ENCODE measurements at places on chromosomes 16 and 17.

DNA sequence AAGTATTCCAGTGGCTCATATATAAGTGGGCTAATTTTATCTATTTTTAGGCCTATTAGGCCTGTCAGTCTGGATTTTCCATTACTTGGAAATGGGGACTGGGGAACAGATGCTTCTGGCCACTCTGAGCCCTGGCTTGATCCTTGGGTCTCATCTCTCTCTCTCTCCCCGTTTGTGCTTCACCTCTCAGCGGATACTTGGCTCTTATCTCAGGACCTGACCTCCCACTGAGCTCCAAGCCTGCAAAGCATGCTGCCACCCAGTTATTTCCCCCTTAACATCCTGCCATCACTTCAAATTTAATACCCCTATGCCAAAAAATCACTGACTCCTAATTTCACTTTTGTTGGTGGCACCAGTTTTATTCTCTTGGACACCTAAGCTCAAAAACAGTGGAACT lies 4.2 kb downstream of the ZNF843 start:
- no peak for DNase-seq

DNA sequence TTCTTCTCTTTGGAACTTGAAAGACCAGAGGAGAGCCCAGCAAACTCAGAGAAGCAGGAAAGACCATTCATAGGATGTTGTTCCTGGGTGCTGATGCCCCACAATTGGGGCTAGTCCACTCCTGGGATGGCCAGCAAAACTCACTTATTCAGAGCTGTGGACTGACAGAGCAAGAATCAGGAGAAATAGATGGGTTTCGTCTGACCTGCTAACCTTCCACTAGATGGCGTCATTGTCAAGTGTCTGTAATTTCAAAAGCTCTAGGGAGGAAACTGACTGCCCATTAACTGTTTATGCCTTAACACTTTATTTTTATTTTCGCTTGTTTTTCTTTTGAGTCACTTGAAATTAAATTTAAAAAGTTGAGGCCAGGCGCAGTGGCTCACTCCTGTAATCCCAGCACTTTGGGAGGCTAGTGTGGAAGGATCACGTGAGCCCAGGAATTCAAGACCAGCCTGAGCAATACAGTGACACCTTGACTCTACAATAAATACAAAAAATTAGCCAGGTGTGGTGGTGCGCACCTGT lies 28.7 kb upstream of the MILR1 start:
- DNase-seq: no peak

GRCh38 chr17:74386386-74386785 lies 19.1 kb downstream of the GPR142 start:
- DNase-seq: no peak

DNA sequence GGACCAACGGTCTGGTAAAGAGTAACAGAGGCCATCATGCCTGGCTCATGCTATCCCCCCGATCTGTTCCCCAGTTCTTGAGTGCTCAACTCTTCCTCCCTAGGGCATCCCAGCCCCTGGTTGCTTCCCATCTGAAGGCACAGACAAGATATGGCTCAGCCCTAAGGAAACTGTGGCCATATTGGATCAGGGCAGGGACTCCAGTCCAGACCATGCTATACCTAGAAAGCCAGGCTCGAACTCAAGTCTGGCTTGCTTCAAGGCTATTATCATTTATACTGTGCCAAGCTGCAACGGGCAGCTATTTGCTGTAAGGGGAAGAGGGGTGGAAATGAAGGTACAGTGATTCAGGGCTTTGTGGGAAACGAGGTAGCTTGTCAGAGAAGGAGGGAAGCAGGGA lies 2.8 kb downstream of the UBTF start:
- DNase-seq: no peak

DNA sequence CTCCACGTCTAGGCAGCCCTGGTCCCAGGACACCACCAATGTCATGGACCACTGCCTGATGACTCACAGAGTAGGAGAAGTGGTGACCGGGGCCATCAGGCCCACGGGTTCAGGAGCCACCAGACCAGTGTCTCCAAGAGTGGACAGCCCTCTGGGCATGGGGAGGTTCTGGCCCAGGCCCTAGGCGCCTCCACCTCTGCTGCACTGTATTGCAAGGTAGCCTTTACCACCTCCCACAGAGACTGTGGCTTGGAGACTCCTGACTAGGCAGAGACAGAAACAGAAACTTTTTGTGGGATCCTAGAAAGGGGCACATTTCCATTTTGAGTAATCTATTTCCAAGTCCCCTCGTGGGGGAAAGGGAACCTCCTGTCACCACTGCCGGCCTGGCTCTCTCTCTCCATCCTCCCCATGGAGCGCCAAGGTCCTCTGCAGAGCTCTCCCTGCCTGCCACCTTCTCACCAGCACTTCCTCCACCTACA lies 2.9 kb downstream of the CDIP1 start:
- DNase-seq: no peak

DNA sequence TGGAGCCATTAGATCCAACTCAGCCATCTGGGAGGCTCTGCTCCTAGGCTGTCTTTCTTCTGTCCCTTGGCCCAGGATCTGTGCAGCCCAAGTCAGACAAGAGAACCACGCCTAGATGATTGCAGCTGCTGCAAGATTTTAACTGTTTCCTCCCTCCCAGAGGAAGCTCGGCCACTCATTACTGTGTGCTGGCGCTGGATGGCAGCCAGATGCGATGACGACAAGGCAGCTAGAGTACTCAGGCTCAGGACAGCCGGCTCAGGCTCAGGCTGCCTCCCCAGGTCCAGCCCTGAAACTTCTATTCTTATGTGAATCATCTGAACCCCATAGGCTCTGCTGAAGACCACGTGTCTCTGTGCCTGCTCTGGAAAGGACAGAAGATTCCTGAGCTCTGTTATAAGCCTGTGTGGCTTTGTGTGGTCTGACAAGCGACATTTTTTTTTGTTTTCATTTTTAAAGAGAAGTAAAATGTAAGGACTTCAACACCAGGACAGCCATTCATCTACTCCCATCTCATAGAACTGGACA lies 32.1 kb upstream of the FBXW10B start:
- DNase-seq: peak; percentile 43

GRCh38 chr17:73107191-73107590 lies 14.7 kb upstream of the SLC39A11 start:
- DNase-seq: no peak

DNA sequence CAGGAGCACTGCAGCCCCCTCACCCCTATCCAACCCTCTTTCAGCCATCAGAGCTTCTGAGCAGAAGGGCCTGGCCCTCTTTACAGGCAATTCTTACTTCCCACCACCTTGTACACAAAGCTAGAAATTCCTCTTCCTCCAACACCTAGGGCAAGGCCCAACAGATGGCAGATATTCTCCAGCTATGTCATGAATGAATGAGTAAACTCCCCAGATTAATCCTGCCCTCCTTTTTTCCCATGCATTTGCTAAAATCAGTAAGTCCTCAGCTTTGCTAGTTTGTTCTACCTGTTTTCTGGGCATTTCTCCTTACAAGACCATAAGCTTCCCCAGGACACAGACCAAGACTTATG lies 20.4 kb upstream of the MRPS23 start:
- no peak for DNase-seq

- no peak for DNase-seq
Measured at GRCh38 chr17:7477392-7478275, 1.8 kb downstream of the ZBTB4 start.

DNA sequence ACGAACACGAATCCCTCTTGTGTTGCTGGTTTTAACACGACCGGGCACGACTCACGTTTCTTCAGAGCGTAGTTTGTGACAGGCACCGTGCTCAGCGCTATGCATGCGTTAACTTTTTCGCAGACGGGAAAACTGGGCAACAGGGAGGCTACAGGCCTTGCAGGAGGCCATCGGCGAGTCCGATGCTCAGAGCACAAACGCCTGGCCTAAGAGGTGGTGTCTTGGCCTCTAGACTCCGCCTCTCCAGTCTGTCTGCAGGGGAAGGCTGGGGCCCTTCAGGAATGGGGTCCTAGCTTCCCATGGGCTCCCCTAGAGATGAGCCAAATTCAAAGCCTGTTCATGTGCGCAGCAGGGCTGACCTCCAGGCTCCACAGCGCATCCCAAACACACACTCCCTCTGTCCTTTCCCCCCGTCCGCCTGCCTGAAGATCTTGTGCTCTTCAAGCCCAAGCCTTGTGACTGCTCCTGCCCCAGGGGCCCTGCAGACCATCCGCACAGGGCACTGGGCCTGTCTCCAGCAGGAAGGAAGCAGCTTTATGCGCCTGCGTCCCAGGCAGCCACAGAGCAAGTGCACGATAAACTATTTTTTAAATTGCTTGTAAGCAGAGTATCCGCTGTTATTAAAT lies 3.1 kb downstream of the CLCN7 start:
- DNase-seq: no peak

DNA sequence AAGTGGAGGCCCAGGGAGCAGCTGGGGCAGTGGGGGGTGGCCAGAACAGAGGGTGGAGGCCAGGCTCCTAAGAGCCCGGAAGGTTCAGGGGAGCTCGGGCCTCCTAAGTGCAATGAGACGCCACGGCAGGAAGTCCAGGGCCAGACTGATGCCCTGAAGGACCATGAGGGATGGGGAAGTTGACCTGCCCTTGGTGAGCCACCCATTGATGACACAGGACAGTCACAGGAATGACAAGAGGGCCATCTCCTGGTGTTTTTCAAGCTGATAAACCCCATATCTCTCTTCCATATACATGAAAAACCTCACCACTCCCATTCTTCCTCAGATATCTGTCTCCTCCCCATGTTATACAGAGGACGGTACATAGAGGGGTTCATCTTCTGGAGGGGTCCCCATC lies 5.8 kb upstream of the MRPL58 start:
- DNase-seq: no peak

GRCh38 chr17:69578385-69578936 lies 164.0 kb downstream of the MAP2K6 start:
- no peak for DNase-seq

GRCh38 chr16:23990507-23990906 lies 154.7 kb downstream of the PRKCB start:
- no peak for DNase-seq

DNA sequence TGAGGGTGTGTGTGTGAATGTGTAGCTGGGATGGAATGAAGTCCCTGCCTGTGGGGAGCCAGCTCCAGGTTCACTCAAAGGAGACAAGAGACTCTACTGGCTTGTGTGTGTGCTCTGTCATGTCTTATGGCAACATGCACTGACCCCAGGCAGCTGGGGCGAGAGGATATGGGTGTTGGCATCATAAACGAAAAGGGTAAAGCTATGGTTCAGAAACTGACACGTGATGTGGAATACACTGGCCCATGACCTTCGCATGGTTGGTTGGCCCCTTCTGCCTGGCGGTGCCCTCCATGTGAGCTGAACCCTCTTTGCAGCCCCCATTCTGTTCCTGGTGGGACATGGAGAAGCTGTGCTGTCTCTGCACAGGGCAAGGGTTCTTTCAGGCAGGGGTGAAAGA lies 21.9 kb downstream of the ZNF750 start:
- DNase-seq: no peak

- no peak for DNase-seq
Measured at GRCh38 chr16:27285676-27286196, 17.2 kb upstream of the NSMCE1 start.

DNA sequence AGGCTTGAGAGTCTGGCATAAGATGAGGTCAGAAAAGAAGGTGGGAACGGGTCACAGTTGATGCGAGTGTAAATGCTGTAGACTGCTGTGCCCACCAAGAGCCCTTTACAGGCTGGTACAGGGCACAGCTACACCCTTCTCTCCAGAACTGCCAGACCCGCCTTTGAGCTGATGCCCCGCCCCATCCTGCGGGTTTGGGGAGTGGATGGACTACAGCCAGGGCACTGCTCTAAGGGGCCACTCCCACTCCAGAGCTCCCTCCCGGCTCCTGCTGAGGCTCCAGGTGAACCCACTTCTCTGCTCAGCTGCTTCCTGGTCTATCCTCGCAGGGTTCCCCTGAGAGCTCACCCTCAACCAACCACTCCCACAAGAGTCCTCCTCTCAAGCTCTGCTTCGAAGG lies 12.3 kb downstream of the MEIOB start:
- DNase-seq: no peak

- DNase-seq: no peak
Measured at GRCh38 chr16:87086575-87086974, 230.6 kb downstream of the C16orf95 start.

GRCh38 chr16:72785171-72785570 lies 262.8 kb downstream of the ZFHX3 start:
- no peak for DNase-seq

DNA sequence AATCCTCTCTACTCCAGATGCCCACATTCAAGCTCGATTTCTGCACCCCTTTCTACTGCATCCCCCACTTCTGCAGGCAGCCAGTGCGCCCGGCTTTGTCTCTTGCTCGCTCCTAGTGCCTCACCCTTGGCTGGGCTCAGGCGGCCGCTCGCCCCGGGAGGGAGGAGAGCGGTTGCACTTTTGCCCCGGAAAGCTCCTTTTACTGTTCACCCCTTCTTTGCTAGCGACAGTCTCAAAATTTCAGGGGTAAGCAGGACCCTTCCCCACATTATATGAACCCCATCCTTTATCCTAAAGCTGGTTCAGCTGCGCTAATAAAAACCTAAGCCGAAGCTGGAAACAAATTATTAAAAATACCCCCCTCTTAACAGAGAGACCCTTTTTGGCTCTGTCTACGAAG lies 1.0 kb downstream of the HOXB5 start:
- peak; percentile 57 for DNase-seq

- no peak for DNase-seq
Measured at GRCh38 chr17:35295686-35296085, 52.8 kb downstream of the SLFN5 start.

DNA sequence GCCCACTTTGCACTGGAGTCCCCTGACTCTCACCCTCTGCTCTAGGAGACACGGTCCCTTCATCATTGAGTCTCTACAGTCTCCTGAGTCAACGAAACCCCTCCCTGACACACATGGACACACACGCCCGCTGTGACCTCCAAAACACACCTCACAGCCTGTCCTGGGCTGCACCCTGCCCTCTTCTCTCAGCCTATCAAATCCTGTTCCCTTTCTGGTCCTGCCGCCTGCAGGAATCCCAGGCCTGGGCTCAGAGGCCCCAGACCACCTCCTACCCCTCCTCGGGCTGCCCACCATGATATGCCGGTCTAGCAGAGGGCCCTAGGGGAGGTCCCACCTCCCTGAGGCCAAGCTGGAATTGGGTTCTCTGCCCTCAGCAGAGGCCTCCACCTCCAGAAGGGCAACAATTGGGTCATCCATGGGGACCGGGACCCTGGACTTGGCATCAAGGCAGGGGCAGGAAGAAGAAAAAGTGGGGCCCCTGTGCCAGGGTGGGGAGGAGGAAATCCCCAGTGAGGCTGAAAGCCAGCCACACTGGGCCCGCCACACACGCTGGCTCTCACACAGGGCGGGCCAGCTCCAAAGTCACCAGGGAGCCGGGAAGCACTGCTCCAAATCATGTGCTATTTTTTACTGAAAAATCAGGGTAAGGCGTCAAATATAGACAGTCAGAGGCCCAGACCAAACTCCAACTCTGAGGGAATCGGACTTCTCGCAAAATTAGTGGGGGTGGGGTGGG lies 3.4 kb downstream of the PPP1R9B start:
- DNase-seq: no peak
